ENCODE measurements at places on chromosomes 5 and 9.
A peak's percentile ranks its signal among the peaks of the same experiment; 100 is the strongest.

GRCh38 chr9:17757816-17758215 is 178.9 kb downstream of the SH3GL2 start:
- no peak for DNase-seq

- no peak for DNase-seq
Measured at GRCh38 chr5:33968211-33969005, 16.1 kb downstream of the SLC45A2 start.

GRCh38 chr5:59330680-59331079 is 562.8 kb downstream of the PDE4D start:
- DNase-seq = no peak

DNA sequence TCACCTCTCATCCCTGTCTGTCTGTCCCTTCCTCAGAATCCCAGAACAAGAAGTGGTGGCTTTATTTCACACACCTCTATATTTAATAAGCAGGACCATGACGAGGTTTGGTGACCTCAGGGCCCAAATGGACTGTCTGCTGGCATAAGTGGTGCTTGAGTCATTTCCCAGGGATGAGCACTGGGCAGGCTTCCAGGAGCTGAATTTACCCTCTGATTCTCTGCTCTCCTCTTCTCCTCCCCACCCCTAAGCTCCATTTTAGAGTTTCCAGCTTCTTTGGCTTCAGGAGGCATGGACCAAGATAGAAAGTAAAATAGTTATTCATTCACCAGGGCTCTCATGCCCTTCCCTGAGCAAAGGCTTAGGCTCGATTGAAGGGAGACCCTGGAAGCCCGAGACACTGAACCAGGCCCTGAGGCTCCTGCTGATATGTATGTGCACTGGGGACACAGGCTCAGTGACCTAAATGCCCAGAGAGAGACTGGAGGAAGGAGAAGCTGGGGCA is 69.1 kb downstream of the PPARGC1B start:
- DNase-seq = peak; percentile 81
